GM12892 (cell line): ENCODE measurements at places on chromosomes 12 and 14.

- DNase-seq, result no peak
Measured at GRCh38 chr12:5685935-5686334, 254.0 kb downstream of the NTF3 start.

GRCh38 chr14:45038865-45039264 lies 45.1 kb upstream of the PRPF39 start:
- no peak for DNase-seq

GRCh38 chr14:58587271-58587670 lies 50.5 kb upstream of the DACT1 start:
- no peak for DNase-seq

- DNase-seq, result no peak
Measured at GRCh38 chr14:21521501-21521900, 4.6 kb downstream of the SALL2 start.

DNA sequence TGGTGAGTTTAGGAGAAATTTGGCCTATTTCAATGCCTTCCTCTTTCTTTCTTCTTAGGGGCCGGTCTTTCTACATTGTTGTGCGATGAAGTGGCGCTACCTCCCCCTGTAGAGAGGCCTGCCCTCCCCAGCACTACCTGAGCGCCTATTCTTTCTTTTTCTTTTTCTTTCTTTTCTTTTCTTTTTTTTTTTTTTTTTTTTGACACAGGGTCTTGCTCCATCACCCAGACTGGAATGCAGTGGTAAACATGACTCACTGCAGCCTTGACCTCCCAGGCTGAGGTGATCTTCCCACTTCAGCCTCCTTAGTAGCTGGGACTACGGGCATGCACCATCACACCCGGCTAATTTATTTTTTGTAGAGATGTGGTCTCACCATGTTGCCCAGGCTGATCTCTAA lies 136.1 kb upstream of the MAX start:
- DNase-seq, result no peak

GRCh38 chr12:21718944-21719650 lies 55.4 kb downstream of the KCNJ8 start:
- DNase-seq, result no peak

- DNase-seq, result no peak
Measured at GRCh38 chr14:29273513-29273912, 506.9 kb downstream of the FOXG1 start.

DNA sequence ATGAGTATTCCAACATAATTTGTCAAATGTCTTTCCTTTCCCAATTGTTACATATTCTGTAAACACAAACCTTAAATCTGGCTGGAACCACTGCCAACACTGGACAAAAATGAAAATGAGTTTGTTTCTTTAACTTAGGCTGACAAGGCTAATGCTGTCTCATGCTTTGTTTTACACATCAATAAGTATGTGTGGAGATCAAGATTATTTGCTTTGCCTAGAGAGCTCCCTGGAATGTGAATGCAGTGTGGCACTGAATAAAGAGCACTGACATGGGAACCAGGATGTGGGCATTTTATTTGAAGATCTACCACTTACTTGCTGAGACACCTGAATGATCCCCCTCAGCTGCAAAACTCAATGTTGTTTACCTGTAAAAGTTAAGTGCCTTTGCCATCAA lies 61.7 kb downstream of the RALGAPA1 start:
- DNase-seq, result no peak

- DNase-seq, result no peak
Measured at GRCh38 chr12:15474766-15475165, 152.5 kb downstream of the PTPRO start.

DNA sequence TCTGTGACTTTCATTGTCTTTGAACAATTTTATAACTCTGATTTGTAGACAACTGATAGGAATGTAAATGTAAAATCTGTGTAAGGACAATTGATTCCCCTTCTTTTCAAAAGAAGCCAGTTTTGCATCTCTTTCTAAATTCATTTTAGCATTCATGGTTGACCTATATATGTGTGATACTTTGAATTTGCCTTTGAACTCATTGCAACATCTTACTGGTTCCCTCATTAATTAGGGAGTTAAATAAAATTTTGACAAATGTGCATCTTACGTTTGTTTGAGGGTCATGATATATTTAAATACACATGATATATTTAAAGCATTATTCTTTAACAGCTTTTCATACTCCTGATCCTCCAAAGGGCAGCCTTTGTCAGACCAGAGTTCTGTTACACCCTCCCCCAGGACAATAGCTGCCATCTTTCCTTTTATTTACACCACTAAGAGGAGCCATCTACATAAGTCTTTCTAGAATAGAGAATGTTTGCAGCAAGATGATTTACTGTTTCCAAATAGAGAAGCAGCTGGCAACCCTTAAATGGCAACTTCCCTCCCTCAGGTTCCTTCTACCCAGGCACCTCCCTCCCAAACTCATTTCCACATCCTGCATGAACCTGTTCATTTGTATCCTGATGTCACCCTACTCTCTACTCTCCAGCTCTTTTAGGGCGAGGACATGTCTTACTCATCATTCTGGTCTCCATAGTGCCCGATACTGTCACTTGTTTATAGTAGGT lies 40.2 kb upstream of the APPL2 start:
- DNase-seq, result no peak

DNA sequence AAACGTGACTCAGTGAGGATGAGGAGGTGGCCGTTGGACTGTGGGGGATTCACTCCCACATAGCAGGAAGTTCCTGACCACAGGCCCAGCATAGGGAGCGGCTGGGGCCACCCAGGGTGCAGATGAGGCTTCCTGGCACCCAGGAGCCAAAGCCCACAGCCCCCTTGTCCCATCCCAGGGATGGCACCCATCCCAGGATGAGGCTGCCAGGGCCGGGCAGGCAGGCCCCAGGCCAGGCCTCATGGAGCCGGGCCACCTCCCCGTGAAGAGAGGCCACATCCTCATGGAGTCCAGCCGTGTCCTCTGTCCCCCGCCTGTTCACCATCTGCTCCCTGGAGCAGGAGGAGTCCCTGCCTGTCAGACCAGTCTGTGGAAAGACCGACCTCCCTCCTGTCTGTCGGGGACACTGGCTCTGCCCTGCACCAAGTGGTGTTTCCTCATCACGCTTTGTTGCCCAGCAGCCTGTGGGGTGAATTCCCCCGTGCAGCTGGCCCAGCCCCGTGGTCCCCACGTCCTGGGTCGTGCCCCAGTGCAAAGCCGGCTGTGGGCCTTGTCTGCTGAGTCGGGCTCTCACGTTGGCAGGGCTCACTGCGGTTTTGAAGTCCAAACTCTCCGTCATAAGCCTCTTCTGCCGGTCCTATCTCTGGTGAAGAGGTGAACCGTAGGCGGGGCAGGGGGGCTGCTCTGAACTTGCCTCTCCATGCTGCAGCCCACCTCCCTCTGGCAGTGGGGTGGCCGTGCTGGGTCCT lies 24.5 kb downstream of the MMP17 start:
- no peak for DNase-seq

- DNase-seq, result no peak
Measured at GRCh38 chr12:19546611-19547162, 107.4 kb downstream of the AEBP2 start.

DNA sequence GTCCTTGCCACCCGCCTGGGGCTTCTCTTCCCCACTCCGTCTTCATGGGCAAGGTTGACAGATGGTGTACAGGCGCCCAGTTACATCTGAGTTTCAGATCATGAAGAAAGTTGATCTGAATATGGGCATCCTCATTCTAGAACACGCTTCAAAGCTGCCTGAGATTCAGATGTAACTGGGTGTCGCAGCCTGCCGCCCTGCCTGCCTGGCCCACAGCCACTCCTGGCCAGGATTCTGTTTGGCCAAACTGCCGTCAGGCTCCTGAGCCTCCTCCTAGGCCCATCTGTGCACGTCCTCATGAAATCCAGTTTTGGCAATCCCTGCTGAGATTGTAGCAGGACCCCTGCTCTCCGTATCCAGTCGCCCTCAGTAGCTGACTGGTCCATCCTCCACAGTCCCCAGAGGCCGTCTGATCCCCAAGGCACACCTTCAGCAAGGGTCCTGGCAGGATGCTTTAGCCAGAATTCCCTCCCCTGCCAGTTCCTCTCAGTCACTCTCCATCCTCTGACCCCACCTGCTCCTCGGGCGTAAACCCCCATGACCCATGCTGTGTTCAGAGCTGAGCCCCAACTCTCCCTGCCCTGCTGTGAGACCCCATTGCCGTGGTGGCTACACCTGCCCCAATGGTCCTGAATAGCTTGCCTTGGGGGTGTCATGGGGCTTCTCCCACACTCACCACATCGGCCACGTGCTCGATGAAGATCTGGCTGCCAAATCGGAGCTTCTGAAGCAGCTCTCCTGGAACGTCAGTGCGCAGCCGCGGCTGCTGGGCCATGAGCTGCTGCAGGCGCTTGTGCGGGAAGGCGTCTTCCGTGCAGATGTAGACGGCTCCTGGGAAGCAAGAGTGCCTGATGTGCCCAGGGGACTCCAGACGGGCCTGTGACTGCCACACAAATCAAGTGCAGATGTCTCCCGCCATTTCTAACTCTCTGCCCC lies 12.5 kb downstream of the XRCC3 start:
- DNase-seq, result no peak

DNA sequence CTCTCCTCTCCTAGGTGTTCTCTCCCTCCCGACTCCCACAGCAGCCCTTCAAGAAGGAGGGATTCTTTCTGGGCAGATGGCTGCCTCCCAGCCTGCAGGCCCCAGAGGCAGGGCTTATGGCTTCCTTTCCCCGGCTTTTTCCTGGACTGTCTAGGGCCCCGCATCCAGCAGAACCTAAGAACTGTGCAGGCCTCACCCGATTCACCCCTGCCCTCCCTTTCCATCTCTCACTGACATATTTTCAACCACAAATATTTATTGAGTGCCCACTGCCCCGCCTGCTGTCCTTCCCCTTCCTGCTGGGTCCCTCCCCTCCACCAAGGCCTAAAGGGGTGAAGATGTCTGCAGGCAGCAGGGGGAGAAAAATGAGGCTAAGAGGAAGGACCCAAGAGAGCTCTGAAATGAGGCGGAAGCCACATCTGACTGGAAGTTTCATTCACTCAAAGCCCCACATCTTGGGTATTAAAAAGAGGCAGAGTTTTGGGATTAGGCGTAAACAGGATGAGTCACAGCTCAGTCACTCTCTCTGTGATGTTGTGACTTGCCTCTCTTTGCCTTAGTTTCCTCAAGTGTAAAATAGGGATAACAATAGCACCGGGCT lies 2.9 kb downstream of the SCNN1A start:
- DNase-seq, result no peak

DNA sequence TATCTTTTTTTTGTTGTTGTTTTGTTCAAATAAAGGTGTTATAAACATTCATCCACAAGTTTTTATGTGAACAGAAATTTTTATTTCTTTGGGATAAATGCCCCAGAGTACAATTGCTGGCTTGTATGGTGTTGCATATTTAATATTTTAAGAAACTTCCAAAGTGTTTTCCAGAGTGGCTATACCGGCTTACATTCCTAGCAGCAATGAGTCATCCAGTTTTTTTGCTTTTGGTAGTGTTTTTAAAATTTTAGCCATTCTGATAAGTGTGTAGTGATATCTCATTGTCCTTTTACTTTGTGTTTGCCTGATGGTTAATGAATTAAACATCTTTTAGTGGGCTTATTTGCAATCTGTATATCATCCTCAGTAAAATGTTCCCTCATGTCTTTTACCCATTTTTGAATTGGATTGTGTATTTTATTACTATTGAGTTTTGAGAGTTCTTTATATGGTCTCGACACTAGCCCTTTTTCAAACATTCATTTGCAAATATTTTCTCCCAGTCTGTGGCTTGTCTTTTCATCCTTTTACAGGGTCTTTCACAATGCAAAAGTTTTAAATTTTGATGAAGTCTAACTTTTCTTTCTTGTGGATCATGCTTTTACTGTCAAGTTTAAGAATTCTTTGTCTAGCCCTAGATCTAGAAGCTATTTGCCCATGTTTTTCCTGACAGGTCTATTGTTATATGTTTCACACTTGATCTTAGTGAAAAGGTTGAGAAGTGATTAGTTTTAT lies 29.5 kb downstream of the PPP4R4 start:
- DNase-seq, result no peak

DNA sequence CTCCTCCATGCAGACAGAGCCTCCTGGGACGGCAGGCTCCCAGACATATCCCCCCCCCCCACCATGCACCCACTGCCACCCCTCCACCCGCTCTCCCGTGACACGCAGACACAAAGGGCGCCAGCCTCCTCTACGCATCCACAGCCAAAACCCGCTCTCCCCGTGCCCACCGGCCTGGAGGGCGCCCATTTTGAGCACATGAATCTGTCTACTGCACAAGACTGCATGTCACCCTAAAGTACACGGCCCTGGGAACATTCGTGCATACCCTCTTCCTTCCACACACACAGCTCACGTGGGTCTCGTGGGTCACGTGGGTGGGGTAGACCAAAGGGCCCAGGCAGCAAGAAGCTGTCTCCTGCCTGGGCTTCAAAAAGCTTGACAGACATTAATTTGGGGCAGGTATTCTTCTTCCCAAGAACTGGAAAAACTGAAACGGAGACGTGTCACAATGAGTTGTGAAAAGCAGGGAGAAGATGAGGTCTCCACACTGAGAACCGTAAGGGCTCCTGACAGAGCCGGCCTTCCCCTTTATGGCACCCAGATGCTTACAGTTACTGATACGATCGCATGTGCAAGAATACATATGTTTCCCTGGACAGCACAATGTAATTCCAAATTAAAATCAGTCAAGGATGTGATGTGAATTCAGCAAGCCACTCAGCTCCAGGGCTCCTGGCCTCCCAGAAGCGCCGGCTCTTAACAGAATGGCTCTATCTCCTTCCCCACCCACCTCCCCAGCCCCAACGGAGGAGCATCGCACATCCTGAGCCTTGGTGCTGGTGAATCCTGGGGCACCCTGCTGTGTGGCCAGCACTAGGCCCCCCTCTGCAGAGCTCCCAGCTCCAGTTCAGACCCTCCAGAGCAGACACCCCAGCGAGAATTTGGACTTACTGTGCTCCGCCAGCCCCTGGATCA lies 1.9 kb downstream of the TGFB3 start:
- DNase-seq, result no peak

GRCh38 chr12:117494833-117495655 lies 133.6 kb upstream of the NOS1 start:
- DNase-seq, result no peak

GRCh38 chr12:645563-646071 lies 17.6 kb downstream of the NINJ2 start:
- DNase-seq, result no peak

DNA sequence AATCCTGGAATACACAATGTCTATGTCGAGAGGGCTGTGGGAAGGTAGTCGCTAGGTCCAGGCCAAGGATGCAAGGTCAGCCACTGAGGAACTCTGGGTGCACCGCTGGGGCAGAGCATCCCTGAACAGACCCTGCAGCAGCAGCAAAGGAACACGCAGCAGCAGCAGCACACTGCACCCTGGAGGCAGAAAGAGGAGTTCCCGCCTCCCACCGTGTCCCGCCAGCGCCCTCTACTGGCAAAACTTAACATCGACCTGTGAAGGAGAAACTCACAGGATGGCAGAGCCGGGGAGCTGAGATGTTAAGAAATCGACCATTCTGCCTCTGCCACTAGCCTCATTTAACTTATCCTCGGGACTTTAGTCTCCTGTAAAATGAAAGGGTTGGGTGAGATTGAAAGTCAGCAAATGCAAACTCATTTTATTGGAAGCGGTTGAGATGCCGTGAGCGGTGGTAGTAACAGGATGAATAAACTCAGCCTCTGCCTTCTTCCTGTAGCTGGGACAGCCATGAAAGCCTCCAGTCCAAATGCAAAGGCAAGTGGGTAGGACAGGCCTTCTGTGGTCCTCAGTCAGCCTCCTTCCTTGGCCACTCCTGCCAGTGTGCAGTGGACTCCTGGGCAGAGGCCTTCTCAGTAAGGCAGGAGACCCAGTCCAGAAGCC lies 45.6 kb downstream of the STAB2 start:
- peak; percentile 58 for DNase-seq
